ENCODE measurements at places on chromosomes 12 and 14. TPM values are rescaled to one million over a fixed set of nuclear protein-coding genes. Genes with fewer than 3 reads are reported as not detected.

DNA sequence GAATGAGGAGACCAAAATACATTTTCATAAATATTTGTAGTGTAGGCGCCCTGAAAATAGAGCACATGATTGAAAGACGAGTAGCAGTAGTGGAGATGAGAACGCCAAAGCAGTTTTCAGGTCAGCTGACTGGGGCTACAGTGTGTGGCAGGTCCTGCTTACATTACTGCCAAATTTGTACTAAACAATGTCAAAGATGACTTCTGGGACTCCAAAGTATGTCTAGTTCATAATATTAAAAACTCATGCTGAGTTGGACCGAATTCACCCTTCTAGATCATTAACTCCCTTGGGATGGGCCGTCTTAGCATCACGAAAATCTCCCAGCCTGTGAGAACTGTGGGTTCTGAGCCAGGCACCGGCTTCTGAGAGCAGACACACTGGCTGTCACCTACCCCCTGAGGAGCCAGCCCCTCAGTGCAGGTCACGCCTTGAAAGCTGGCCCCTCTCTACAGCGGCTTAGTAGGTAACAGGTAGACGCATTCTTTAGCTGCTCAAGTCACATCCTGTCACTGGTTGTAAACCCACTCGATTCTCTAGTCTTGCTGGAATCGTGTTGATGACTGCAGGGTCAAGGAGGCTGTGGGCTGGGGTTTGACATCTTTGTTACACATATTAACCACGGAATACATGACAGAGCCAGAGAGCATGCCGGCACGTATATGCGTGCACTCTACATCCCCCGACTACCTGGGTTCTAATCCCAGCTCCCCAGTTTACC, 210.4 kb downstream of the ETV6 start:
- no peak for DNase-seq

DNA sequence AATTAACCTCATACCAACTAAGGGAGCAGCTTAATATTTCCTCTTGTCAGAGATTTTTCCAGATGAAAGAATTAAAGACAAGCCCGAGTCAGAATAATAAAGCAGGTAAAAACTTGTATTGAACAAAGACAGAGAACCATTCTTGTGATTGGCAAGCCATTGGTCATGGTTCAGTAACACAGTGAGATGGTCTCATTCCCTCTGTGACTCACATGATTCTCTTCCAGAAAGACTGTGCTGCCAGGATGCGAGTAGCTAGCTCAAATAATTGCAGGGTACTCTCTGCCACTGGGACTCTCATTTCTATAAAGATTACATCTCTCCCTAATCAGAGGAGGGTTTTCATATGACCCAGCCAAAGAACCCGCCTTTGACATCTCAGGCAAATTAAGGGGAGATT, 179.4 kb downstream of the PHLDA1 start:
- no peak for DNase-seq

GRCh38 chr12:52165096-52165855, 26.5 kb downstream of the KRT80 start:
- DNase-seq, result no peak

GRCh38 chr12:91952916-91953315, 192.7 kb downstream of the BTG1 start:
- DNase-seq, result no peak

Gene GABARAPL1
- 35.5 TPM for total RNA-seq

Gene TAMALIN
- total RNA-seq, result 1.1 TPM

Gene ENDOU
- total RNA-seq, result not detected

Gene RAPGEF3
- total RNA-seq, result 1.8 TPM
